Ammon's horn (tissue), 1 donor: ENCODE measurements at places on chromosomes 7 and 10.

GRCh38 chr7:143394777-143395176 lies 13.6 kb downstream of the ZYX start:
- no peak for DNase-seq

DNA sequence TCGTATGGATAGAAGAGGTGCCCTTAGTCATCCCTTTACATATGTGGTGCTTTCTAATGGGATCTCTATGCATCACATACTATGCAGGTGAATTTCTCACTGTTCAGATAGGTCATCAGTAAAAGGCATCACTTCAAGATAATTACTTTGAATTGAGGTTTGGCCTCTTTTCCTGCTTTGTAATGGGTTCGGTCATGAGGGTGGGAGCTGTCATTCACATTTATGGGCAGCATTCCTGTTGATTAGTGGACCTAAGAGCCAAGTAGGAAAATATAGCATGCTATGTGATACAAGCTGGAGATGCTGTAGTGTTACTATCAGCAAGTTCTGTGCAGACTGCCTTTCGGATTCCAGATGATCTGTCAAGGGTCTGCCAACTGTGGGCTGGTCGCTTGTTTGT lies 156.3 kb downstream of the LCOR start:
- no peak for DNase-seq

- no peak for DNase-seq
Measured at GRCh38 chr10:12633776-12634620, 284.7 kb downstream of the CAMK1D start.

GRCh38 chr10:35335133-35336083 lies 901 bp upstream of the CCNY start:
- DNase-seq: no peak

- DNase-seq: no peak
Measured at GRCh38 chr10:15395935-15396334, 24.8 kb upstream of the FAM171A1 start.

GRCh38 chr7:96836456-96836855 lies 126.8 kb upstream of the SEM1 start:
- no peak for DNase-seq

DNA sequence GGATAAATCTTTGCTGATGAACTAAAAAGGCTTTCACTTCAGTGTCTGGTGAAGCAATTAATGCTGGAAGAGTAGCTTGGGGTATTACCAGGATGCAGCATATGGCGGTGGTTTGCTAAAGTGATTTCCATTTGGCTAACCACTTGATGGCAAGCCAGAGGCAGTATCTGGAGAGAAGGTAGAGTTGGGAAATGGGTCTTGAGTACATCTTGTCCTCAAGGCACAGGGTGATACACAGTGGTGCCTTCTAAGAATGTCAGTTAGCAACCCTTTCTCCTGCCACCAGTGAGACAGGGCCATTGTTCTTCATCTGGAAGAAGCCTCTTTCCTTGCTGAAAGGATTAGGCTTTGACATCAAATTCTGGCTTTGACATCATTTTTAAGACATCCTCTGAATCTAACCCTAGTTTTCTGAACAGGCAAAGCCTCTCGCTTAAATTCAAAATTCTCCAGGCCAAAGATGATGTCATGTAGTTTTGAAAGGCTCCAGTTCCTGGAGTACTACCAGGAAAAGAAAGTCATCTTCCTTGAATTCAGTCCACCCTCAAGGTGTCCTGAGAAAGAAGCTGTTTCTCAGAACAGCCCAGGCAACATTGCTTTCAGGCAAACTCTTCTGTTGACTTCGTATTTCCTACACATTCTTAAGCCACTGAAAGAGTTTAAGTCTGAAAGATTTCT lies 162.4 kb downstream of the ARID5B start:
- no peak for DNase-seq

GRCh38 chr10:122499012-122499411 lies 37.7 kb downstream of the HTRA1 start:
- DNase-seq: no peak

- DNase-seq: no peak
Measured at GRCh38 chr10:100570506-100570905, 34.8 kb downstream of the HIF1AN start.

- DNase-seq: no peak
Measured at GRCh38 chr10:101567165-101568006, 20.7 kb downstream of the POLL start.
